ENCODE measurements at places on chromosomes 6 and 20.

- no peak for DNase-seq
These were observed 280.1 kb downstream of the TFAP2B start for GRCh38 chr6:51098791-51099190.

DNA sequence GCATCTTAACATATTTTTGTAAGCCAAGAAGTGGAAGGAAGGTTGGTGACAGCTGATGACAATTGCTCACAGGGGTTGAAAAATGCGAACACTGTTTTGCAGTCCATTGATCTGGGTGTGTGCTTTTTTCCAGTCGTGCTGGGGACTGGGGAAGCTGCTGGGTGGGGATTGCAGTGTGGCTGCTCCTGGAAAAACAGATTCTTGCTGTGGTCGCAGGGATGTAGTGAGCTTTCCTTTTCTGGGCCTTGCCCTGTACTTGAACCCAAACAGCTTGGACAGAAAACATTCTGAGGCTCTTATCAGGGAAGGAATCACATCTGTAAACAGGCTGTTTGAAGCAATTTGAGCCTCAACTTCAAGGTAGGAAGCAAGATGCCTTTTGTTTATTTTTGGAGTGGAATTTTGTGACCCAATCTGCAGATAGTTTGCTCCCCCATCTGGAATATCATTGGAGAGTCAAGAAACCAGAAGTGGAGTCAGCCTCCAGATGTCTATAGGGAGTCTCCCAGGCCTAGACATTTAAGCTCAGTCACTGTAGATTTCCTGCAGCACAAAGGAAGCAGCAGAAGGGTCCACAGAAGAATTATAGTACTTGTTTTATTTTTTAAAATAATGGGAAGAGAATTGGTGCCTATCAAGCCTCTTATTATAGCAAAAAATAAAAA is 279.2 kb upstream of the FERMT1 start:
- DNase-seq = no peak

DNA sequence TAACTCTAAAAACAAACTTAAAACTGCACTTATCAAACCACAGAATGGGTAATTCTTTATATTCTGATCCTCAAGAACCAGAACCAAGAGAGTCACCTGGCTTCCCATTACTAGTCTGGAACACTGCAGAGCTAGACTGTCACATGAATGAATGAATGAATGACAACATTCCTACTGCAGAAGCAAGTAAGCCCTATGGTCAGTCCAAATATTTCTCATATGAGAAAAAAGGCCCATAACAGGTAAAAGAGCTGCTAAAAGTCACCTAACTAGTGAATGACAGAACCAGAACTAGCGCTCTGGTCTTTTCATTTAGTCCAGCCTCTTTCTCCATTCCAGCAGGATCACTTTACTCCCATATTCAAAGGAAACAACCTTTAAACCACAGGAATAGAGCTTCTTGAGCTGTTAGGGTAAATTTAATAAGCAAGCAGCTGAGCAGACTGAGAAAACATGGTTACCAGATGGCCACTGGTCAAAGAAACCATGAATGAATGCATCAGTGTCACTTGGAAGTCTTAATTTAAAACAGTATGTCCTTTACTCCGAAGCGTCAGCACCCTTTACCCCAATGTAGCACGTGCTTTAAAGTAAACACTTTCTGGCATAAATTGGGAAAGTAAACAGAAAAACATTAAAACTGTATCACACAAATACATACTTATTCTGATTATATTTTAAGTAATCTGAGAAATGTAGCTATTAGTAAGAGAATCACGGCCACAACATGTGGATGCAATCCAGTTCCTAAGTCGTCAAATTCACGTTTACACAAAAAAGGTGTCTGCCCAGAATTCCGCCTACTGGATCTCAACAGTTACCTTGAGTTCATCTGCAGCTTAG is 1.4 kb downstream of the PREP start:
- no peak for DNase-seq

- DNase-seq = no peak
These were observed 51.1 kb upstream of the SLC22A16 start for GRCh38 chr6:110527516-110527915.

GRCh38 chr6:153087436-153087835 is 43.6 kb downstream of the RGS17 start:
- DNase-seq = no peak

DNA sequence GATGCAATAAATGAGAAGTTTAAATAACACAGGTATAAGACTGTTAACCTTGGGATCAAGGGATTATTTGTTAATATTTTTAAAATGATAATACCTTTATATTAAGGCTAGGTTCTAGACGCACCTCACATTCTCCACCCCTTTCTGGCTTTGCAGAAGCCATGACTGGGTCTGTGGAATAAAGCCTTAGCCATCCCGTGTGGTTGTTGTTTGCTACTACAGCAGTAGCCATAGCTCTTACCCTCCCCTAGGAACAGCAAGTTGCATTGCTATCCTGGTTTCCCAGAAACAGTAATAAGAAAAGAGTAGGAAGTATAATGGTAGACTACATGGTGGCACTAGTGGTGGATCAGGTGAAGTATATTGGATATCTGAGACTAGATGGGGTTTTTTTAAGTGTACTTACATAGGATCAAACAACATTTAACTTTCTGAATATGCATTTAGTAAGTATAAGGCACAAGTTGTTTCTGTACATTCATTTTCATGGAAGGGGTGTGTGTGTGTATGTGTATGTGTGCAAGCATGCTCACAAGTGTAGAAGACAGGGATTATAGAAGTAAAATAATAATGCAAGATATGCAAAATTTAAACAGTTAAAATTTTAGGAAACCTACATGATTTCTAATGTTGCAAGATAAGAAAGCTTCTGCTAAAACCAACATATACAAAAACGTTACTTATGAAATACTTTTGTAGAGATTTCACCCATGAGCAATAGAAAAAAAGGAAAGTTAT is 384.2 kb downstream of the PRKN start:
- DNase-seq = no peak
